Vagina (tissue), 2 donors: ENCODE measurements at places on chromosomes 1 and 21.

GRCh38 chr1:8456308-8456912, 138.5 kb downstream of the SLC45A1 start:
- no peak for DNase-seq

GRCh38 chr21:19507682-19508260, 1104.2 kb upstream of the TMPRSS15 start:
- no peak for DNase-seq

DNA sequence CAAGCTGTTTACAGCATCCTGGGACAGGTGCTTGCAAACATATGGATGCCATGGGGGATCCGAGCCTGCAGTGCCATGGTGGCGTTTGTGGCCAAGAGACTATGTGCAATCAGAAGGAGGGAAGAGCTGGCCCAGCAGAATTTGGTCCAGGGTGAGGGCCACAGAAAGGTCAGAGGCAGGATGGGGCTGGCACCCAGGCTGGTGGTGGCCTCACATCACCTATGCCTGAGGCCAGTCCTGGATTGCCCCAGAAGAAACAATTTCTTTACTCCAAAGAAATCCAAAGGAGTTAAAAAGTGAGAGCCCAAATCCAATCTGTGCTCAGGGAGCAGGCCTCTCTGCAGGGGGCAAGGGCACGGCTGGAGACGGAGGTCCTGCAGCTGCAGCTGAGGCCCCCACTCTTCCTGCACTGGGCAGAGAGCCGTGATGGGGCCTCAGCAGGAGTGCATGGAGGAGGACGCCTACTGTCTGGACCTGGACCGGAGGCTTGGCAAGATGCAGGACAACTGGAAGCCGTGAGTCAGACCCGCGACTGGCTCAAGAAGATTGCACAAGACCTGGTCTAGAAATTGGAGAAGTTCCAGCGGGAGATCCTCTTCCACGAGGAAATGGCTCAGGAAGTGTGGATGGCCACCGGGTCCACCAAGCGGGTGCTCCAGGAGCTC, 163.5 kb downstream of the RYR2 start:
- no peak for DNase-seq

DNA sequence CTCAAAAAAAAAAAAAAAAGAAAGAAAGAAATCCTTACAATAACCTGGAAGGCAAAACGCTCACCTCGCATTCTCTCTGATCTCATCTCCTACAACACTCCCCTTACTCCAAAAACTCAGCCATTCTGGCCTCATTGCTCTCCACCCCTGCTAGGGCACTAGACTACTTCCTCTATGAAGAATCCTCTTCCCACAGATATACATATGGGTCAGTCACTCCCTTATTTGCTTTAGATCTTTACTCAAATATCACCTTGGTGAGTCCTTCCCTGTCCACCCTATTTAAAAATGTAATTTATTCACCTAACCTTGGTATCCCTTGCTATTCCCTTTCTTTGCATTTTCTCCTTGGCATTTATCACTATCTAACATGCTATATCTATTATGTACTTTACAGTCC, 24.6 kb upstream of the KIF1B start:
- DNase-seq = no peak

GRCh38 chr1:24266398-24266941, 52.7 kb upstream of the GRHL3 start:
- DNase-seq = no peak

DNA sequence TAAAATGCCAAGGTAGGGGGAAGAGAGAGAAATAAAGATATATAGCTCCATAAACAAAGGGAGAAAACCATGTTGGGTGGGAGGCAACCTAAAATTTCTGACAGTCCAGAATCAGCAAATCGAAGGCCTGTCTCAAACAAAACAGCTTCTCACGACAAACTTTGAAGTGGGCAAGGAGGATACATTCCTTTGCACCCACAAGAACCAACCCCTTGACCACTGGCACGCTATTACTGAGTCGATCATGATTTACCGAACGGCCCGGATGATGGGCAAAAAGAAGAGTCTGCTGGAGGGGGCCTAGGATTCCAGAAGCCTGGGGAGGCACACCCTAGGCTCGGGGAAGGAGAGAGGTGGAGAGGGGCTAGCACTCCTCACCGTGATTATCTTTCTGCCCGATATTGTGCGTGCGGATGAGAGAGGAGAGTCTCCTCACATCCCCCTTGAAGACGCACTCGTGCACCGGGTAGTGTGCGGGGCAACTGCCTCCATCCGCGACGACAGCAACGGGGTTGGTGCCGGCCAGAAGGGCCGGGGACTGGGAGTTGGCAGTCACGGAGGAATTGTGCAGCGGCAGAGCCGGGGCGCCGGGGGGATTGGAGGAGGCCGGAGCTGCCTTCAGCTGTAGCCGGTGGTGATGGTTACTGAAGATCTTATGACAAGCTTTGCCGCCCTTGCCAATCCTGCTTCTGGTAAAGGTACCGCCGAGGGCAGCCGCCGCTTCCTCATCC, 756 bp downstream of the ANKRD13C start:
- no peak for DNase-seq

DNA sequence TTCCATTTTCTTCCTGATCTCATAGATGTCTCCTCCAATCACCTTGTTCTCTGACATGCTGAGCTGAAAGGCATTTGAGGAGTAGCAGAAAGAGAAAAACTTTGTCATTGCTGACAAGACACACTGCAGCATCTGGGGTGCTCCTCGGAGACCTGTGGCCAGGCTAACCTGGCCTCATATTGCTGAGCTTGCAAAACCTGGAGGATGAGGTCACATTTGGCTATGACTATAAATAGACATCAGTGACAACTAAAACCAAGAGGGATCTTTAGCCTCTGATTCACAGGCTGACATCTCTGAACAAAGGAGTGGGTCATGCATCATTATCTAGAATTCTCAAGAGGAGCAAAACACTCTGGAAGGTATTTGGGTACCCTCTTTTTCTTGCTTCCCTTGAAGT, 83.7 kb downstream of the PROX1 start:
- no peak for DNase-seq

- no peak for DNase-seq
These were observed 43.3 kb downstream of the PHC2 start for GRCh38 chr1:33387625-33388024.

GRCh38 chr1:106924360-106924759, 132.1 kb upstream of the PRMT6 start:
- no peak for DNase-seq

DNA sequence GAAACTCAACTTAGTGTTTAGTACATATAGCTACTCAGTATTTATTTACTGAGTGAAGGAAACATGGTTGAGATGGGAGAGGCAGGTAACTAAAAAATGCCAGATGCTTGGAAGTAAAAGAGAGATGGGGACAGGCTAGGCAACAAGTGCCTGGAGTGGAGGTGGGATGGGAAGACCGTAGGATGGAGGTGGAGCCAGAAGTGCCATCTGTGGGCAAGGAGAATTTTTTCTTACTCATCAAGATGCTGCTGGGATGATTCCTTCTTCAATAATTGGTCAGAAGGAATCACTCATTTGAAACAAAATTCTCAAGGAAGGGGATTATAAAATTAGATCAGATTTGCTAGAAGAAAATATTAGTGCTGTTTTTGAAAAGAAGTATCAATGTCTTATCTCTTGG, 72.9 kb downstream of the IFI44 start:
- DNase-seq = no peak

DNA sequence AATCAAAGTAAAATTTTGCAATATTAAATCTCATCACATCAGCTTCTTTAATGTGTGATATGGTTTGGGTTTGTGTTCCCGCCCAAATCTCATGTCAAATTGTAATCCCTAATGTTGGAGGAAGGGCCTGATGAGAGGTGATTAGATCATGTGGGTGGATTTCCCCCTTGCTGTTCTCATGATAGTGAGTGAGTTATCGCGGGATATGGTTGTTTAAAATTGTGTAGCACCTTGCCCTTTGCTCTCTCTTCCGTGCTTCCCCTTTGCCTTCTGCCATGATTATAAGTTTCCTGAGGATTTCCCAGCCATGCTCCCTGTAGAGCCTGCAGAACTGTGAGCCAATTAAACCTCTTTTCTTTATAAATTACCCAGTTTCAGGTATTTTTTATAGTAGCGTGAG, 131.9 kb downstream of the ZNF326 start:
- no peak for DNase-seq

GRCh38 chr1:88298506-88298905, 385.6 kb upstream of the PKN2 start:
- DNase-seq = no peak

- DNase-seq = no peak
These were observed 137.1 kb upstream of the USP24 start for GRCh38 chr1:55352080-55352810.

DNA sequence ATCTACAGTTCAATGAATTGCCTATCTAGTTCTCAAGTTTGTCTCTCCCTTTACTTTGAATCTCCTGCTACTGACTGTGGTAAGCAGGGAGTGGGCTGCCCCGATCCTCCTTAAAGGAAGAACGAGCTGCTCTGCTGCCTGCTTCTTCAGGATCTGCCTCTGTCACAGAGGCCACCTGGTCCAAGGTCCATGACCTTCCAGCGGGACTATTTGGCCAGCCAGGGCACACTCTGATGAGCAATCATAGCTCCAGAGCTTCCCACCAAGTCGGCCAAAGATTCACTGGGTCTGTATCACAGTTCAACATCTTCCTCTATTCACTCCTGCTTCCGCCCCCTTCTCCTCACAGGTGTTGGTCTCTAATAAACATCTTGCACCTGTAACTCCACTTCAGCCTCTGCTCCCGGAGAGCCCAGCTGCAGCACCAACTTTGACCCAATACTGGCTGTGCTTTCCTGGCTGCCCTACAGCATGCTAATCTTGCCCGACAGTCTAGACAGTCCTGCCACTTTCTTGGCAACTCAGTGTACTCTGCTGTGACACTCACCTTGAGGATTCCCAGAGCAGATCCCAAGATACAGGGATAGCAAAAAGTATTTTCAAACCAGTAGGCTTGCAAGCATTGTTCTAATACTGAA, 16.9 kb upstream of the MAP10 start:
- no peak for DNase-seq

DNA sequence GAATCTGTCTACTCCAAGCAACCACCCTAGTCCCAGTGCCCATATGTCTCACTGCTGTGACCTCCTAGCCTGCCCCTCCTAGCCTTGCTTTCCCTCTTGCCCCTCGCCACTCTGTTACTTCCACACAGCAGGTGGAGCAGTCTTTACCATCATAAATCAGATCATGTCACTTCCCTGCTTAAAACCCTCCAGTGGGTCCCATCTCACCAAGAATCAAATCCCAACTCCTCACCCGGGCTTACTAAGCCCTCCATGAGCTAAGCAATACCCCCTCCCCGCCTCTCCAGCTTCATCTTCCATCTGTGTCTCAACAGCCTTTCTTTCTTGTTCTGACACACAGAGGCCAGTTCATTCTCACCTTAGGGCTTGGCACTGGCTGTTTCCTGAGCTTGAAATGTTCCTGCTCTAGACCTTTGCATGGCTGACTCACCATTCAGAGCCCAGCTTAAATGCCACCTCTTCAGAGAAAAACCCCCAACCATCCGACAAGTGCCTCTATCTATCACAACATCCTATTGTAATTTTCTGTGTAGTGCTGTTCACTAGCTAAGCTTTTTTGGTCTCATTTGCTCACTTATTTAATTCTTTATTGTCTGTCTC, 22.3 kb downstream of the KNCN start:
- DNase-seq = no peak

GRCh38 chr1:228801068-228801467, 65.8 kb downstream of the RHOU start:
- no peak for DNase-seq

DNA sequence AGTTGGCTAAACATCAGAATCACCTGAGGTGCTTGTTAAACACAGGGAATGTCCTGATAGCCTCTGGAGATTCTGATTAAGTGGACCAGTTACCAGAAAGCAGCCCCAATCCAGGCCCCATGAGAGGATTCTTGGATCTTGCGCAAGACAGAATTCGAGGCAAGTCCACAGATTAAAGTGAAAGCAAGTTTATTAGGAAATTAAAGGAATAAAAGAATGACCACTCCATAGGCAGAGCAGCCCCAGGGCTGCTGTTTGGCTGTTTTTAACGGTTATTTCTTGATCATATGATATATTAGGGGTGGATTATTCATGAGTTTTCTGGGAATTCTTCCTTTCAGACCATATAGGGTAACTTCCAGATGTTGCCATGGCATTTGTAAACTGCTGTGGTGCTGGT, 176.2 kb downstream of the ROR1 start:
- no peak for DNase-seq

DNA sequence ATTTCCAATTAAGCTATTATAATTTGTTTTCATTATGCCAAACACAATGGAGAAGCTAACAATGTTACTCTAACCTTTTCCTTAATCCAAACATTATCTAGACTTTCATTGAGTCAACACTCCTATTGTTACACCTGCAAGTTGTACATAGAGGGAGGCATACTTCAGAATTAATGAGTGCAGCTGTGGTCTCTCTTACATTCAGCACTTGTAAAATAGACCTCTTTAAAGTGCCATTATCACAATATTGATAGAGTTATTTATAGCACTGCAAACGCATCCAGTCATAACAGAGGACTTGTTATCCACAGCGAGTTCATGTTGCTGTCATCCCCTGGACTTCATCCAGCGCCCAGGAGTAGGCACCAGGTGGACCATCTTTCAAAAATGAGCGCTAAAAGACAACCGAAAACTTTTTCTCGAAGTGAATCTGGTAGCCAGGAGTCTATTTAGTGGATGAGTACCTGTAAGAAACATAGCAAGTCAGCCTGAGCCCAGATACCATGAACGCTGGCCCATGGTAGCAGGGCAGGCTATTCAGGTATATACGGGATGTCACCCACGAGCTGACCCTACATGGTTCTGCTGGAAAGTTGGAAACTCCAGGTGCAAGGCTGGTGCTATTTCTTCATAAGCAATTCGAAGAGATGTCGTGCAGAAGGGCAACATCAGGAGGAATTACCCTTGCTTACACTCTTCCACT, 70.6 kb upstream of the NFIA start:
- DNase-seq = no peak

DNA sequence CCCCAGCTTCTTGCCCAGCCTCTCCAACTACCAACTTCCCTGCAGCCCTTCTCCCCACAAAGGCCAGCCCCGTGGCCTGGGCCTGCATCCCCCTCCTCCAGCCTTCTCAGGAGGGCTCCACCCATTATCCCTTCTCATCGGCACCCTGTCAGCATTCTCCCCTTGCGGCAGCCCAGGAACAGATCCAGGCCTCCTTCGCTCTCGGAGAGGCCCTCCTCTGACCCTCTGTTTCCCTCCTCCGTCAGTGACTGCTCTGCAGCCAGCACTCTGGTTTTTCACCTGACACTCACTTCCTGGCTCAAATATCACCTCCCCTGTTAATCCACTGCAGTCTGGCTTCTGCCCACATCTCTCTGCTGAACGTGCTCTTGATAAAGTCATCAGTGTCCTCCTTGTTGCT, 17.5 kb downstream of the ADGRB2 start:
- no peak for DNase-seq

DNA sequence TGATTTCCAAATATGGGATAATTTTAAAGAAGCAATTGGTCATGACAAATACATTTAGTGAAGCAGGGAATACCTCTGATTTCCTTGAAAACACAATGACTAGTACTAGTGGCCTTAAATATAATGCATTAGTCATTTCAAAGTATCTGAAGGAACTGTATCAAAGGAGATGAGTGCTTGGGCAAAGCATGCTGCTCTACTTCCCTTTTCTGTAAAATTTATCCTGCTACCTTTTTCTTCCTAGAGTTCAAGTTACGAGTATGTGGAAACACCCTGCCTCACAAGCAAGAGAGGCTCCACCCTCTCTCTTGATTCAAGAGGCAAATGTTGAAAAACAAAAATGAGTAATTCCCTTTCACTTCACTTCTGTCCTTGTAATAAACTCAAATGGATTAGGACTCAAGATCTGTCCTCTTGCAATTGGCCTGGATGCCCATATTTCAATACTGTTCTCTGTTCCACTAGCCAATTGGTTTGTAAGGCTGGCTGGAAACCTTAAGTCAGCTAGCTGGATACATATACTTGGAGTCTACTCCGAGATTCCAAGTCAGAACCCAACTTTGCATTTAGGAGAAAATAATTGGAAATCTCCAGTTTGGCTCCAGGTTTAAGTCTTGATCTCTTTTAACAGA, 92.5 kb downstream of the CDC42BPA start:
- no peak for DNase-seq
